ENCODE measurements at places on chromosomes 7 and 10.

GRCh38 chr7:75965617-75966016 lies 28.8 kb downstream of the TMEM120A start:
- no peak for DNase-seq

- DNase-seq = no peak
Observed at GRCh38 chr10:88253128-88253527, 330.0 kb downstream of the RNLS start.

- no peak for DNase-seq
Observed at GRCh38 chr10:32940321-32941301, 17.4 kb downstream of the ITGB1 start.

- DNase-seq = no peak
Observed at GRCh38 chr7:27203365-27203953, 3.6 kb upstream of the HOXA13 start.

DNA sequence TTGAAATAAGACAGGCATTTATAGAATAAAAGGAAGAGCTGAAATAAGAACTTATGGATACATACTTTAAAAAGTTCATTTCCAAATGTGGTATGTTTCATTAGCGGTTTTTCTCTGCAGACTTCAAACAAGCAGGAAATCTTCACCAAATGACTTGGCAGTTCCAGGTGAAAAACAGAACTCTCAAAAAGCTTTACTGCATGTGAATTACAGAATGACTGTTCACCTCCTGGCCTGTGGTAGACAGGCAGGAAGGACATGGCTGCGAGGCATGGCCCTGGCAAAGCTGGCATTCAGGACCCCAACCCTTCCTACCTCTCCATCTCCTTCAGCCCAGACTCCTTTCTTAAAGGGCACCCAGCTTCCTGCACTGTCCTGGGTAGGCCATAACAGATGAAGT lies 21.2 kb upstream of the ENO4 start:
- no peak for DNase-seq

DNA sequence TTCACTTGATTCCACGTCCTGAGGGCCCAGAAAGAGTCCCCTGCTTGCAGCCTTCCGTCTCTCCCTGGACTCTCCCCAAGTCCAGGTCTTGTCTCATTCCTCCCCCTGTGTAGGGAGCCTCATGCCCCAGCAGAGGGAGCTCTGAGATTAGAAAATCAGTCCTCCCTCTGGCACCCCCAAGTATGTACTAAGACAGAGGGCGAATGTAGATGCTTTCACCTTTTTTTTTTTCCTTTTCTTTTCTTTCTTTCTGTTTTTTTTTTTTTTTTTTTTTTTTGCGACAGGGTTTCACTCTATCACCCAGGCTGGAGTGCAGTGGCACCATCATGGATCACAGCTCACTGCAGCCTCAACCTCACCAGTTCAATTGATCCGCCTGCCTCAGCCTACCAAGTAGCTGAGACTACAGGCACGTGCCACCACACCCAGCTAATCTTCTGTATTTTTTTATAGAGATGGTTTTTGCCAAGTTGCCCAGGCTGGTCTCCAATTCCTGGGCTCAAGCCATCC lies 10.3 kb downstream of the SFXN3 start:
- peak; percentile 84 for DNase-seq

- DNase-seq = no peak
Observed at GRCh38 chr7:28068811-28069216, 111.8 kb downstream of the JAZF1 start.

DNA sequence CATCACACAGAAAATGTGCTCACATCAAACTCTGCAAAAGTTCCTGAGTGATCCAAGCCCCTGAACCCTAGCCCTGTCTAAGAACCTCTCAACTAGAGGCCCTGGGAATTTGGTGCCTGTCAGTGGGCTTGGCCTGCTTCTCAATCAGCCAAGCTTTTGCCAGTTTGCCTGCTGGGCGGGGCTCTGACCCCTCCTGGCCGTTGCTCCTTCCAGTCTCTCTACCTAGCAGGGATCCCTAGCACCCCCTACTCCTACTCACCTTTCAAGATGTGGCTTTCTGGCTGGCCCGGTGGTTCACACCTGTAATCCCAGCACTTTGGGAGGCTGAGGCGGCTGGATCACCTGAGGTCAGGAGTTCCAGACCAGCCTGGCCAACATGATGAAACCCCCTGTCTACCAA lies 2.1 kb downstream of the KLRG2 start:
- DNase-seq = no peak

DNA sequence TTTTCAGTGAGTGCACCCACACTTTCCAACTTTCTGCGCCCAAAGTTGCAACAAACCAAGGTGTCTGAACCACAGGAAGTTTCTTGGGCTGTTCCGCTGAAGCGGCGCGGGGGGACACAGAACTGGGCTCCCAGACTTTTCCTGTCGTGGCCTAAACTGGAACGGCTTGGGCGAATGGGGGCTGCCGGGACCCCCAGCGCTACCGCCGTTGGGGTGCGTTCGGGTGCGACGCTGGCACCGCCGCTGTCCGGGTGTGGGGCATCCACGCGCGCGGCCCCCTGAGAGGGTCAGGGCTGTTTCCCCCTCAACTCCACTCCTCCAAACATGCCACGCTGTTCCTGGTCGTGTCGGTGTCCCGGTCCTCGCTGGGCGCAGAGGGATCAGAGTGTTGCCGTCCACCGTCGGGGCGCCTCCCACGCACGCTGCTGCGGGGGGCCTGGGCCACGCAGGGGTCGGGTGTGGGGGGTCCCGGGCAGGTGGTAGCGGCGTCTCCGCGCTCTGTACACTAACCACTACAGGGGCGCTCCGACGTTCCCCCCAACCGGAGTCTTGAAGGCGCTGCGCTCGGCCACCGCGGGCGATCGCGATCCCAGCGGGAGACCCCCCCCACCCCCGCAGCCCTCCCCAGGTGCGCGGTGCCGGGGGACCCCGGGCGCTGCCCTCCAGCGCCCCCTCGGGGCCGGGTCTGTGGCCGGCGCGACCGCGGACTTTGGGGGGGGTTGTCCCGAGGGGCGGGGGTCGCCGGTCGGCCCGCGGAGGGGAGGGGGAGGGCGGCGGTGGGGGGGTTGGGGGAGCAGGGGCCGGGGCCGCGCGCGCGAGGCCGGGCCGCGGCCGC lies 2.2 kb upstream of the CUX1 start:
- DNase-seq = peak; percentile 67

DNA sequence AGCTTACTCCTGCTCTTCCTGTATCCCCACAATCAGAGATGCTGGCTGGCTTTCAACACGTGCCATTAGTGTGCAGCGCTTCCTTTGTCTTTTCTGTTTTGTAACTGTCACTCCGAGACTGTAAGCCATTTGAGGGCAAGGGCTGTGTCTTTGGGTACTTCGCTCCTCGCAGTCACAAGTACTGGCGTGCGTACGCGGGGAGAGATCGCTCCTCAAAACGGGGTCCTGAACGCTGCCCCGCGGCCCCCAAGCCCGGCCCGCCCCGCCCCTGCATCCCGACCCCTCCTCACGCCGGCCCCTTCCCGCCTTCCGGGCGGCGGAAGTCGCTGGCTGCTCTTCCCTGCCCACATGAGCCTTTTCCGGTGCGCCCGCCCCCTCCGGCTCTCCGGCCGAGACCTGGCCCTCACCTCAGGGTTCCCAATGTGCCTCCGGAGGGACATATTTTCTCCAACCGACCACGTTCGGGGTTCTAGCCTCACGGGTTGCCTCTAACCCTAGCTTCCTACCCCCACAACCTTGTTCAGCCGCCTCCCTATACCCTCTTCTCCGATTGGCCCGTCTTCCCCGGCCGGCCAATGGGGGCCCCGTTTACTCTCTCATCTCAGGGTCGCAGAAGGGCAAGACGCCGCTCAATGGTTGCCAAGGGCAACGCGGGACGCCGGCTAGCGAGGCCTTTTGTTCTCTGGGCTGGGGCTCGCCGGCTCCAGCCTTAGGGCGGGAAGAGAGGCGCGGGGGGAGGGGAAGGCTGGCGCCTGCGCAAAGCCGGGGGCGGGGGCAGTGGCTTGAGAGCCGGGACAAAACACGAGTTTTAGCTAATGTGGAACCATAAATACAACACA lies at the start of gene CEP41:
CEP41 (minus strand) TSS at position 490 of the 839 bp plus-strand sequence; CDS start at position 440, 50 bp downstream.
- peak; percentile 96 for DNase-seq

- no peak for DNase-seq
Observed at GRCh38 chr10:102083541-102083940, 18.4 kb downstream of the HPS6 start.

- DNase-seq = peak; percentile 37
Observed at GRCh38 chr7:93890041-93890463, 501 bp downstream of the TFPI2 start.

- no peak for DNase-seq
Observed at GRCh38 chr10:14244801-14245211, 85.9 kb downstream of the FRMD4A start.

- DNase-seq = no peak
Observed at GRCh38 chr10:68900427-68901104, 549 bp upstream of the DDX50 start.

- no peak for DNase-seq
Observed at GRCh38 chr7:111290419-111290818, 199.5 kb downstream of the LRRN3 start.

- no peak for DNase-seq
Observed at GRCh38 chr7:50822706-50823105, 40.0 kb upstream of the GRB10 start.

DNA sequence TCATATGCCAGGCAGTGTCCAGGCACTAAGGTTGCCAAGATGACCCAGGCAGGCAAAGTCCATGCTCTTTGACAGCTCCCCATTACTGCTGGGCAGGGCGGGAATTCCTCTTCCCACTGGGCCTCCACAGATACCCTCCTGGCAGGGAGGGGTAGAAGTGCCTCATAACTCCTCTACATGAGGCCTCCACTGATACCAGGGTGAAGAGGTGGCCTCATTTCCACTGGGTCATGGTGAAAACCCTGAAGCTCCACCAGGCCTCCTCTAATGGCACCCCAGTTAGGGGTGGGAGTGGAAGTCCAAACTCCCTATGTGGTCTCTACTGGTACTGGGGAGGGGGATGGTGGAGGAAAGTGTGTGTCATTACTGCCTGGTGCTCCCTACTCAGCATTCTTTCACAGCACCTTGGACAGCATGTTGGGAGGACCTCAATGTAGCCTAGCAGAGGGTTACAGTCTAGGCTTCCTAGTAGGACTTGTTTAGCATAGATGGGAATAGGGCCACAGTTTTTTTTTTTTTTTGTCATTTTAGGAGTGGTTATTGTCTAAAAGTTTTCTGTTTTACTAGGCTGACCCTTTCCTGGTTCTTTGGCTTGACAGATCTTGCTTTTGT lies 34.6 kb upstream of the GLCCI1 start:
- no peak for DNase-seq

- no peak for DNase-seq
Observed at GRCh38 chr7:68893411-68893810, 704.9 kb upstream of the AUTS2 start.

GRCh38 chr7:32316839-32317238 lies 173.3 kb downstream of the LSM5 start:
- DNase-seq = no peak

GRCh38 chr7:130154131-130154500 lies 51.1 kb downstream of the TMEM209 start:
- DNase-seq = no peak

GRCh38 chr10:75377869-75378268 lies 23.7 kb downstream of the ZNF503 start:
- DNase-seq = no peak

- DNase-seq = no peak
Observed at GRCh38 chr7:70782796-70783195, 349.1 kb upstream of the GALNT17 start.

GRCh38 chr7:7756577-7756976 lies 38.2 kb upstream of the RPA3 start:
- no peak for DNase-seq

GRCh38 chr10:6009961-6010360 lies 32.6 kb upstream of the IL15RA start:
- no peak for DNase-seq

DNA sequence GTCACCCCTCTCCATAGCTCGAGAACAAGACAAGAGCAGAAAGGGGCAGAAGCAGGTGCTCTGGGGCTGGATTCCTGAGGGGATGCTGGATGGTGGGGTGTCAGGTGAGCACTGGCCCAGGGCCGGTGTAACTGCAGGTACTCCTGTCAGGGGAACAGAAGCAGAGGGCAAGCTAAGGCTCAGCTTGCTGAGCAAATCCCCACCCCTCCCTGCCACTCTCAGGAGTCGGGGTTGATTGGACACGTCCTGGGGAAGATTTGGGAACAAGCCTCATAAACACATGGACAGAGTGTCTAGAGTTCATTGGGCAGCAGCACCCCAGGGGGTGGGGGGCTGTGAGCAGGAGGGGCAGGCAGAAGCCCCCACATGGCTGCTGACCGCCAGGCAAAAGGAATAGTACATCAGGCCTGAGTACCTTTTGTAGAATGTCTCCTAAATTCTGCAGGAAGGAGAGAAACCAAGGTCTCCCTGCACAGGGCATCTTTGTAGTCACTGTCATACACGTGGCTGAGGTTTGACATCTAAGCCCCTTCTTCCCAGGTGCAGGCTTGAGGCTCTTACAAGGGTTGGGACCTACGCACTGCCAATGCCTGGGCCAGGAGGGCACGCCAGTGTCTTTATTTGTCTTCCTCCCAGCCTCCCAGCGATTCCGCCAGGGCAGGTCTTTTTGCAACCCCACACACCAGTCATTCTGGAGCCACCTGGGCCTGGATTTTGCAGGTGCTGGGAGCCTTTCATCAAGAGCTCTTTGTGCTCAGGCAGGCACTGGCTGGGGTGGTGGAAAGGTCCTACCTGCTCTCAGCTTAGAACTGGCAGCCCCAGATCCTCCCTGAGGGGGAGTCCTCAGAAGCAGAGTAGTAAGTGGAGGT lies 2.8 kb downstream of the CALML3 start:
- no peak for DNase-seq

- no peak for DNase-seq
Observed at GRCh38 chr10:129850790-129851189, 113.3 kb downstream of the EBF3 start.

DNA sequence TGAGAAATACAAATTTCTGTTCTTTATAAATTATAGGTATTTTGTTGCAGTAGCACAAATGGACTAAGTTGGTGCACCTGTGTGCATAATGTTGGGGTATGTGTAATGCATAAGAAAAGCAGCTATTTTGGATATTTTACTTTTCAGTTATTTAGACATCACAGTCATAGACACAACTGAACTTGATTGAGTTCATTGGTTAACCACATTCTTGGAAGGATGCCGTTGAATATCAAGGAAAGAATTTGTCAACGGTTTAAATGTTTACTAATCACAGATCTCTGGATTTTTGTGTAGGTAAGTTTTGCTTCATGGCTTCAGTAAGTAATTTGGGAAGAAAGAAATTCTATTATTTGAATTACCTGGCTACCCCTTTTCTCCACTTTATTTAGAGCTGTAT lies 4.1 kb downstream of the OTUD1 start:
- DNase-seq = no peak

DNA sequence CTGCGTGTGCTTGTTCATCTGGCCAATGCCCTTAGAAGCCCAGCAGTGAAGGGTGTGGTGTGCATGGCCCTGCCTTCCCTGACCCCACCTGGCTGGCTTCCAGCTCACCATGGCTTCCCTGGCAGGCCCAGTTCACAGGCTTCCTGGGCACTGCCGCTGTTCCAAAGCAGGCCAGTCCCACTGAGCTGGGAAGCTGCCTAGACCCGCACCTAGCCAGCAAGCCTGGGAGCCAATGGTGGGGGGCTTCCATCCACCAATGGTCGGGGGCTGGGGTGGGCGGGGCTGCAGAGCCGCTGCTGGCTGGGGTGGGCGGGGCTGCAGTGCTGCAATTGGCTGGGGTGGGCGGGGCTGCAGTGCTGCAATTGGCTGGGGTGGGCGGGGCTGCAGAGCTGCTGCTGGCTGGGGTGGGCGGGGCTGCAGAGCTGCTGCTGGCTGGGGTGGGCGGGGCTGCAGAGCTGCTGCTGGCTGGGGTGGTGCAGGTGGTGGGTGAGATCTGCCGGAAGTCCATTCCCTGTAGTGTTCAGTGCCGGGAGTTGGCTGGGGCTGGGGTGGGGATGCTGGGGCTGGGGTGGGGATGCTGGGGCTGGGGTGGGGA lies 12.4 kb downstream of the CALY start:
- DNase-seq = no peak
